ENCODE measurements at places on chromosomes 6 and 20. TPM values are rescaled to one million over a fixed set of nuclear protein-coding genes. Genes with fewer than 3 reads are reported as not detected.

TGM2 gene
- 0.83 TPM for total RNA-seq

MYCT1 gene
- total RNA-seq: 2.7 TPM

TAAR2 gene
- total RNA-seq: not detected

DSP gene
- total RNA-seq: 33.9 TPM

ALDH8A1 gene
- total RNA-seq: 0.17 TPM

NOX3 gene
- not detected for total RNA-seq

All from H7 (cell line).